ENCODE measurements at places on chromosomes 3 and 15.
A peak's percentile ranks its signal among the peaks of the same experiment; 100 is the strongest.

GRCh38 chr15:65286069-65286703, 497 bp downstream of the PARP16 start:
- peak; percentile 38 for DNase-seq

DNA sequence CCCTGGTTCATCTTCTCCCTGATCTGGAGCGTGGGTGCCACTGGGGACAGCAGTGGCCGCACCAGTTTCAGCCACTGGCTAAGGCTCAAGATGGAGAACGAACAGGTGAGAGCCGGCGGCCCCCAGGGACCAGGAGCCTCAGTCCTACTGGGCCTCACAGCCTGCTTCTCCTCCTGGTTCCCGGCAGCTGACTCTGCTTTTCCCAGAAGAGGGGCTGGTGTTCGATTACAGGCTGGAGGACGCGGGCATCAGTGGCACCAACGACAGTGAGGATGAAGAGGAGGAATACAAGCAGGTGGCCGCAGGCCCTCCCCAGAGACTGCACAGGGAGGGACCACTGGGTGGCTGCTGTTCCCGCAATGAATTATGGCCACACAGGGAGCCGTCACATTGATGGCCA, 54.4 kb downstream of the DNAH1 start:
- DNase-seq, result no peak

GRCh38 chr3:134446800-134447199, 39.0 kb downstream of the ANAPC13 start:
- DNase-seq, result no peak

DNA sequence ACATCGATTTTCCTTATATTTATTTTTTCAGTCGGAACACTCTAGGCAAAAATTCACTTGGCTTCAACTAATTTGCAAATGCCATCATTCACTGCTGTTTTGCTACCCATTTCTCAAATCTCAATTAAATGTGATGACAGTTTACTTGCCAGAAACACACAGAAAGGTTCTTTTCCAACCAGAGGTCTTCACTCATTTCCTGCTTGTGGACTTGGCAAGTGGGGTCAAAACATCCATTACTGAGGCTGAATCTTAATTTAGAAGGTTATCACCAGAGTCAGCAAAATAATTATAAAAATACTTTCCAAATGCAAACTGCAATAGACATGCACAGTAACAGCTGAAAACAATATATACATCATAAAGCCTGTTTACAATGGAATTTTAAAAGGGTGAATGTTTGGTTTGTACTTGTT, 625.4 kb upstream of the TBL1XR1 start:
- no peak for DNase-seq

DNA sequence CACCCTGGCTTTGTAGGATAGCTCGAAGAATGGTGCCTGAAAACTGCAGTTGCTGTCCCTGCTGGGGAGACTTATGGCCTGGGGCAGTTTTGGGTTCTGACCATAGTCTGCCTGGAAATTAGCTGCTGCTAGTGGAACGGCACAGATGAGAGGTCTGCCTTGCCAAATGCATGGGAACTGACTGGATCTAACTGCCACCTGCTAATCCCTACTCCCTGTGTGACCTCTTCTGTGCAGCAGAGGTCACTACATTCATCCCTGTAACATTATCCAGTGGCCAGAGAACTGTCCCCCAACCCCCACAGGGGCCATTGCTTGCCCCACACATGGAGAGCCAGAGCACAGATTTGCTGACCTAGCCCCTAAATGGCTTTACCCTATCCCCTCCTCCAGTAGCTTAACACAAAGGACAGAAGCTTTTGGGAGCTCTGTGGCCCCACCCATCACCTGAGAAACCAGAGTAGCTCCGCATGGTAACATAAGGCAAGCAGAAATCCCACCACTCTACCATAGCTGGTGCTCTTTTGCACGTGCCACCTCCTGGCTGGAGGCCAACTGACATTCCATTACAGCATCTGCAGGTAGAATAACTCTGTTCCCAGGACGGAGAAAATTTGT, 840.0 kb downstream of the EPHA3 start:
- no peak for DNase-seq

DNA sequence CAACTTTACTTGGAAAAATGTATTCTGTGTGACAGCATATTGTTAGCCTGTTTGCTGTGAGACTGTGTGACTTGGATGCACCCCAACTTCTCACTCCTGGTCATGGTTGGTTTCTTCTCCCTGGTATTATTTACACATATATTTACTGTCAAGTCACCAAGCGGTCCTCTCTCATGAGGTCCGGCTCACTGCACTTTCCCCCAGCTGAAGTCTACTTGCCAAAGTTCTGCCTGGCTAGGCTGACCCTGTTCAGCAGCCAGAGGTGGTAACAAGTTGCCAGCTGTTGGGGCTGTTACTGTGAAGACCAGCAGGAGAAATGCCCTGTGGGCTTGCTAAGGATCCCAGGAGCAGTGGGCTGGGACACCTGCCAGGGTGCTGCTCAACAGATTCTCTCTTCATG, 337.5 kb downstream of the MFSD1 start:
- DNase-seq, result no peak

DNA sequence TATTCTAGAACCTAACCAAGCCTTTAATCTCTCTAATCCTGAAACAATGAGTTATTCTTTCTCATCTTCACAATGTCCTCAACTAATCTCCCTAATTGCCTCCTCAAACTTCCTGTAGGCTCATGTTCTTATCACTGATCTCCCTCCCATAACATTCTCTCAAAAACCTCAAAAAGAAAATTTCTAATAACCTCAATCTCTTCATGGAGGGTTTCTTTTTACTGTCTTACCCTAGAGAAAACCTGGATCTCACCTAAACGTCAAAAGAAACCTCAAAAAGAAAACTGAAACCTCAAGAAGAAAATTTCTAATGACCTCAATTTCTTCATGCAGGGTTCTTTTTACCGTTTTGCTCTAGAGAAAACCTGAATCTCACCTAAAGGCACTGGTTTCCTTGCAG, 150.2 kb downstream of the GSK3B start:
- DNase-seq, result no peak

DNA sequence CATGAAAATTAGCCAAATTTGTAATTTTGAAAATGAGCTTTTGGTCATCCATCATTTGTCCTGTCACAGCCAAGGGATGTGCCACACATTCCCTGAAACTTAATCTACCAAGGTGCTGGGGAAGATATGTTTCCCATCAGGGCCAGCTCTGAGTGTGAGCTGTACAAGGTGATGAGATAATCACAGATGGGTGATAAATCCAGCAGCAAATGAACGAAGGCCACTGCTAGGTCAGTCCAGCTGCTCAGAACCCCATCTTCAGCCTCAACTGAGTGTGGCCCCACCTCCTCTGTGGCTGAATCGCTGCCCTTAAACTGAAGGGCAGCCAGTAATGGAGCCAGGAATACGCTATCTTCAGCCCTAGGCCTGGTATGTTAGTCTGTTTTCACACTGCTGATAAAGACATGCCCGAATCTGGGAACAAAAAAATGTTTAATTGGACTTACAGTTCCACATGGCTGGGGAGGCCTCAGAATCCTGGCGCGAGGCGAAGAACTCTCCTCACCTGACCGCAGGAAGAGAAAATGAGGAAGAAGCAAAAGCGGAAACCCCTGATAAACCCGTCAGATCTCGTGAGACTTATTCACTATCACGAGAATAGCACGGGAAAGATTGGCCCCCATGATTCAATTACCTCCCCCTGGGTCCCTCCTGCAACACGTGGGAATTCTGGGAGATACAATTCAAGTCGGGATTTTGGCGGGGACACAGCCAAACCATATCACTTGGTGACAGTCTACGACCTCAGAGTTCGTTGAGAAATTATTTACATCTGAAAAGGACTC, 553.0 kb downstream of the NTRK3 start:
- DNase-seq, result no peak

DNA sequence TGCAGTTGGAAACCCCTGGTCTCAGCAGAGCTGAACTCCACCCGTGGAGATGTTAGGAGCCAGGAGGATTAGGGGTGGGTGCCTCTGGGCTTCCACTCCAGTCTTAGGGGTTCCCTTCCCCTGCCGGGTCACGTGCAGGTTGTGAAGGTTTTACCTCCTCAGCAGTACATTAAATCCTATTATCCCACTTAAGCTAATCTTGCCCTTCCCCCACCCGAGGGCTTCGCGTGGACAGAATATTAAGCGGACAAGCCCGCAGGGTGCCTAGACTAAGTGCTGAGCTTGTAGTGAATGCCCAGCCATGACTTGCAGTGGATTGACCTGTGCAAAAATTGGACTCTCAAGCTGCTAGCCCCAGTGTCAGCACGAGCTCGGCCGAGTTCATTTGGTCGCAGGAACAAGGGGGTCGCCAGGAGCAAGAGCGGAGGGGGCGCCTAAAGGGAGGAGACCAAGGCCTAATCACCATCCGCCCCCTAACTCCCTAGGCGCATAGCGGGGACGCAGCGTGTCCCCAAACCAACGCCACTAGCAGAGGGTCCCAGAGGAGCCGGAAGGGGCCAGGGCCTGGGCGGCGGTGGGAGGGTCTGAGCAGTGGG, 498 bp upstream of the SEMA4B start:
- no peak for DNase-seq

DNA sequence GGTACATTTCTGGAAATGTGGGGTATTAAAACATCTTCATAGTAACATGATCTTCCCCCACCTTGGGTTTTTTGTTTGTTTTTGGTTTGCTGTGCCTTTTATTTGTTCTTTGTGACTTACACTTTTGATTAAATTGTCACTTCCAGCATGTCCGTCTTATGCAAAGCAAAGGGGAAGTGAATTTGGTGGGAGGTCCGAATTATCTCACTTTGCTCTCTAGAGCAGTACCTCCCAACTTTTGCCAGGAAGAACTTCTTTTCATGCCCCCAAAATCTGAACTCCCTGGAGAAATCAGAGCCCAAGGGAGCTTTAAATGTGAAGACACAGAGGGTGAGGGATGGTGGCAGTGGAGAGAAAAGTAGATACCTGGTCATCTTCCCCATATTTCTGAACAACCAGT, 173.1 kb downstream of the IL5RA start:
- no peak for DNase-seq

- no peak for DNase-seq
These were observed 161.5 kb upstream of the TPM1 start for GRCh38 chr15:62881056-62881455.

GRCh38 chr15:82272154-82272553, 9.5 kb downstream of the SAXO2 start:
- no peak for DNase-seq

DNA sequence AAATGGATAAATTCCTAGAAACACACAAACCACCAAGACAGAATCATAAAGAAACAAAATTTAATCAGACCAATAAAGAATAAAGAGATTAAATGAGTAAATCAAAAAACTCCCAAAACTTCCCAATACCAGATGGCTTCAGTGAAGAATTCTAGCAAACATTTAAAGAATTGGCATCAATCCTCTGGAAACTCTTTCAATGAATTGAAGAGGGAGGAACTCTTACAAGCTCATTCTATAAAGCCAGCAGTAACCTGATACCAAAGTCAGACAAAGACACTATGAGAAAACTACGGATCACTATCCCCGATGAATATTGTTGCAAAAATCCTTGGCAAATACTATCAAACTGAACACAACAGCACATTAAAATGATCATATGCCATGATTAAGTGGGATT, 81.9 kb upstream of the SLCO2A1 start:
- no peak for DNase-seq

- no peak for DNase-seq
These were observed 61.6 kb downstream of the OTOL1 start for GRCh38 chr3:161558236-161558635.

- no peak for DNase-seq
These were observed 51.7 kb downstream of the CLDN11 start for GRCh38 chr3:170470063-170471016.

DNA sequence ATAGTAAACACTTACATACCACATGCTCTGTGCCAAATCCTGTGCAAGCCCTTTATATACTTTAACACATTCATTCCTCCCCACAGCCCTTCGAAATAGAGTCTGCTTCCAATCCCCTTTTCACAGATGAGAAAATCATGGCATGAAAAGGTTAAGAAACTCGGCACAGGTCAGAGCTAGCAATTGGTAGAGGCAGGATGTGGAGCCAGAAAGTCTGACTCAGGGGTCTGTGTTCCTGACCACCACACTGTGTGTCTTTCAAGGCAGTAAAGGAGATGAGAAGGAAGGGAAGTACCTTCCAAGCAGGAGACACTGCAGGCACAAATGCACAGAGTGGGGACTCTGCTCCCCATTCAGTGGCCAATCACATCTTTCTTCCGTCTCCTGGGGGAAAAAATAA, 61.1 kb downstream of the SCN11A start:
- no peak for DNase-seq

DNA sequence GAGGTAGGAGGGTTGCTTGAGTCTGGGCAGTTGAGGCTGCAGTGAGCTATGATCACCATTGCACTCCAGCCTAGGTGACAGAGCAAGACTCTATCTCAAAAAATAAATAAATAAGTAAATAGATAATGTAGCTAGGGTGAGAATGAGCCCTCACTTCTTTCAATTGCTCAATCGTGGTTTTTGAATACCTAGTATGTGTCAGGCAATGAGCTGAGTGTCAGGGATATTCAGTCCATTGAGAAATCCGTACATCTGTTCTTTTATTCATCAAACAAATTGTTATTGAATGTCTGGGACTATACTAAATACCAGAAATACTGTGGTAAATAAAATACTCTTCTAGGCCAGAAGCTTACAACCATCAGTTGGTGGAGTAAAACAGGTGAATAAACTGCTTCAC, 6.2 kb upstream of the ZNF148 start:
- no peak for DNase-seq

DNA sequence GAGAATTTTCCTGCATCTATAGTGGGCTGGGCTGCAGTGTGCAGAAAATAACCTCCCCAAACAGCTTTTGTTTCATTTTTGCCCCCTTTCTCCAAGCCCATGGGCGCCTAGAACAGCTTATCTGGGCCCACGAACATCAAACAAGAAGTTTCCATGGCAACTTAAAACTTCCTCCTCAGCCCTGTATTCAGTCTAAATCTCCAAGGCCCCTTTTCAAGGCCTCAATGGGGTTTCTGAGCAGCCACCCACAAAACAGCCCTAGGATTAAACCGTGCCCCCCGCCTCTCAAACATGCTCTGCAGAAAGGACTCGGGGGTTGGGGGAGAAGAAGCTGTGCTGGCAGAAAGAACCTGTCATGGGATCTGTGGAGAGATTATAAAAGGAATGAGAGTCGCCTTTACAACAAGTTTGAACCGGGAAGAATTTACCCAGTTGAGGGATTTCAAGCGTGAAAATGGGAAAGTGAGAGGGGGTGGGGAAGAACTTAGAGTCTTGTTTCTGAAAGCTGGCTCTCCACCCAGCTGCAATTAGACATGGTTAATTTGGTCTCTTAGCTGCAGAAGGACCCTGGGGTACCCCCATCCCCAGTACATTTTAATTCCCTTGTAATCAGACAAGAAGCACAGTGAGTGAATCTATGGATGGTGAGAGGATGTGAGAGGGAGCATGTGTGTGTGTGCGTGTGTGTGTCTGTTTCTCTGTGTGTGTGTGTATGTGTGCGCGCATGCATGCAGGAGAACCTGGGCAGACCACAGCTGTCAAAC, 4.3 kb upstream of the FAM107A start:
- DNase-seq, result no peak

- DNase-seq, result peak; percentile 43
These were observed 43.1 kb upstream of the SLC25A36 start for GRCh38 chr3:140898340-140899180.
